ENCODE measurements at places on chromosomes 7 and 10.

DNA sequence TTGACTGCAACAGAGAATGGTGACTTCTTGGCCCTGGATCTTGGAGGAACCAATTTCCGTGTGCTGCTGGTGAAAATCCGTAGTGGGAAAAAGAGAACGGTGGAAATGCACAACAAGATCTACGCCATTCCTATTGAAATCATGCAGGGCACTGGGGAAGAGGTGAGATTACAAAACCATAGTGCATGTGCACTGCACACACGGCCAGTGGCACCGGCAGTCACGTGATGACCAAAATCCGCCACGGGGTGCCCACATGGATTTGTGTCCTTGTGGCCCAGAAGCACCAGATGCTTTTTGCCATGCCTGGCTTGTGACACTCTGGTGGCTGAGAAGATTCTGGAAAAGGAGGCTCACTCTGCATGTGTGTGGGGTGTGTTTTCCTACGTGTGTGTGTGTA lies 32.4 kb downstream of the TACR2 start:
- H3K27me3 ChIP-seq = no peaks in the 10 kb centered on the region
- H3K27ac ChIP-seq = no peak overlapping the region
- peaks cover 91% of the 10 kb centered on the region for H3K36me3 ChIP-seq
- DNase-seq = no peak
- H3K4me3 ChIP-seq = no peak overlapping the region
- no peaks in the 10 kb centered on the region for H3K4me1 ChIP-seq

GRCh38 chr7:156504687-156505545 lies 135.7 kb upstream of the RNF32 start:
- no peak for DNase-seq
- no peaks in the 10 kb centered on the region for H3K4me1 ChIP-seq
- H3K36me3 ChIP-seq = no peaks in the 10 kb centered on the region
- H3K4me3 ChIP-seq = no peak overlapping the region
- H3K27me3 ChIP-seq = no peaks in the 10 kb centered on the region

GRCh38 chr7:42192066-42192465 lies 44.9 kb downstream of the GLI3 start:
- no peaks in the 10 kb centered on the region for H3K36me3 ChIP-seq
- no peak for DNase-seq
- H3K27ac ChIP-seq = no peak overlapping the region
- no peaks in the 10 kb centered on the region for H3K4me1 ChIP-seq
- no peaks in the 10 kb centered on the region for H3K27me3 ChIP-seq

DNA sequence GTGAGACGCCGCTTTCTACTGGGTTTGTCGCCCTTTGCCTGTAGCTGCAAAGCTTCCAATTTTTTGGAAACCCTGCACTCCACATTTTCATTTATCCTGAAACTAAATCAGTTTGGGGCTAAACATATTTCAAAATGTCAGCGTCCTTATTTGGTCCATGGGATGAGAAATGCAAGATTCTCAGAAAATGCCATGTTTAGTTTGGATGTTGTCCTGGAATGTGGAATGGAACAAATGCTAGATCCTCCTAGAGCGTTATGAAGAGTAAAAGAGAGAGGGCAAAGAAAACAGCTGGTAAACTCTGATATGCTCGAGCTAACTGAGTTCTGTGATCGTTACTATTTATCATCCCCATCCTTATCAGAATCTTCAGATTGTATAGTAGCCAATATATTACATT lies 236.9 kb downstream of the KLF6 start:
- no peak for DNase-seq
- H3K27me3 ChIP-seq = no peaks in the 10 kb centered on the region
- H3K27ac ChIP-seq = no peak overlapping the region
- H3K36me3 ChIP-seq = no peaks in the 10 kb centered on the region
- H3K4me1 ChIP-seq = no peaks in the 10 kb centered on the region
- no peak overlapping the region for H3K4me3 ChIP-seq

- H3K4me1 ChIP-seq = no peaks in the 10 kb centered on the region
- H3K4me3 ChIP-seq = no peak overlapping the region
- no peaks in the 10 kb centered on the region for H3K36me3 ChIP-seq
- H3K27me3 ChIP-seq = no peaks in the 10 kb centered on the region
- DNase-seq = no peak
Measured at GRCh38 chr10:116169782-116170445, 103.1 kb downstream of the GFRA1 start.

- H3K36me3 ChIP-seq = no peaks in the 10 kb centered on the region
- H3K4me3 ChIP-seq = no peak overlapping the region
- H3K27ac ChIP-seq = no peak overlapping the region
- H3K4me1 ChIP-seq = no peaks in the 10 kb centered on the region
- no peak for DNase-seq
- H3K27me3 ChIP-seq = no peaks in the 10 kb centered on the region
Measured at GRCh38 chr10:36465604-36466379, 659.6 kb upstream of the ANKRD30A start.

GRCh38 chr10:12165036-12165435 lies 30.7 kb downstream of the NUDT5 start:
- no peaks in the 10 kb centered on the region for H3K4me1 ChIP-seq
- H3K27ac ChIP-seq = no peak overlapping the region
- no peak overlapping the region for H3K4me3 ChIP-seq
